HepG2 (cell line): ENCODE measurements at places on chromosomes 16 and 17. TPM values are rescaled to one million over a fixed set of nuclear protein-coding genes. Genes with fewer than 3 reads are reported as not detected.

- H3K4me1 ChIP-seq = peaks cover 17% of the 10 kb centered on the region
- H3K27ac ChIP-seq = no peak overlapping the region
- DNase-seq = no peak
- no peaks in the 10 kb centered on the region for H3K36me3 ChIP-seq
- no peak overlapping the region for H3K4me3 ChIP-seq
Observed at GRCh38 chr17:17298108-17298507, 5.1 kb upstream of the NT5M start.

- H3K27ac ChIP-seq = peak overlapping the region; percentile 56
- no peaks in the 10 kb centered on the region for H3K36me3 ChIP-seq
- H3K27me3 ChIP-seq = no peaks in the 10 kb centered on the region
- no peak overlapping the region for H3K4me3 ChIP-seq
- peaks cover 57% of the 10 kb centered on the region for H3K4me1 ChIP-seq
Observed at GRCh38 chr17:64133546-64134215, 3.7 kb upstream of the ERN1 start.

GRCh38 chr17:15385305-15385704 is 43.9 kb upstream of the TEKT3 start:
- H3K4me3 ChIP-seq = no peak overlapping the region
- no peak overlapping the region for H3K27ac ChIP-seq
- H3K4me1 ChIP-seq = no peaks in the 10 kb centered on the region
- H3K27me3 ChIP-seq = no peaks in the 10 kb centered on the region
- no peaks in the 10 kb centered on the region for H3K36me3 ChIP-seq
- no peak for DNase-seq

GRCh38 chr17:42193216-42193968 is 902 bp downstream of the GHDC start:
- H3K4me3 ChIP-seq = peak overlapping the region; percentile 94
- no peak for DNase-seq
- peaks cover 21% of the 10 kb centered on the region for H3K4me1 ChIP-seq
- H3K36me3 ChIP-seq = no peaks in the 10 kb centered on the region
- H3K27me3 ChIP-seq = no peaks in the 10 kb centered on the region

DNA sequence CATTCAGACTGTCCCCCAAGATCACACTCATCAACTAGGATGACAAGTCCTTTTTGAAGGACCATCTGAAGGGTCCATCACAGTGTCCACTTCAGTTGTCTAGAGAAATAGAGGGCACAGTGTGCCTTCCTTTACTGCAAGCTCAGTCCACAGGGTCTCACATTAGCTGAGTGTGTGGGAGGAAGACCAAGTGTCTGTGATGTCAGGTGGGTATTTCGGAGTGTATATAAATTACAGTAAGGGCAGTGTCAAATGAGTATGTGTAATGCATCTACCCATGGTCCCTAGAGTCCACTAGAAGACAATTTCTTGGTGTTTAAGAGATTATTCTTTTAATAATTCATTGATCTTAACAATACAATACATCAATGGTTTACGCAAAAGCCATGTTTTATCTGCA is 272.2 kb downstream of the CDH13 start:
- no peak overlapping the region for H3K27ac ChIP-seq
- no peaks in the 10 kb centered on the region for H3K27me3 ChIP-seq
- DNase-seq = no peak
- no peaks in the 10 kb centered on the region for H3K4me1 ChIP-seq

- no peak for DNase-seq
- no peaks in the 10 kb centered on the region for H3K36me3 ChIP-seq
- H3K4me1 ChIP-seq = peaks cover 75% of the 10 kb centered on the region
- H3K4me3 ChIP-seq = peak overlapping the region; percentile 6; the same call in 1 of the 2 replicates
- H3K27ac ChIP-seq = no peak overlapping the region
- H3K27me3 ChIP-seq = no peaks in the 10 kb centered on the region
Observed at GRCh38 chr16:57828272-57829161, 26.2 kb upstream of the KIFC3 start.

DNA sequence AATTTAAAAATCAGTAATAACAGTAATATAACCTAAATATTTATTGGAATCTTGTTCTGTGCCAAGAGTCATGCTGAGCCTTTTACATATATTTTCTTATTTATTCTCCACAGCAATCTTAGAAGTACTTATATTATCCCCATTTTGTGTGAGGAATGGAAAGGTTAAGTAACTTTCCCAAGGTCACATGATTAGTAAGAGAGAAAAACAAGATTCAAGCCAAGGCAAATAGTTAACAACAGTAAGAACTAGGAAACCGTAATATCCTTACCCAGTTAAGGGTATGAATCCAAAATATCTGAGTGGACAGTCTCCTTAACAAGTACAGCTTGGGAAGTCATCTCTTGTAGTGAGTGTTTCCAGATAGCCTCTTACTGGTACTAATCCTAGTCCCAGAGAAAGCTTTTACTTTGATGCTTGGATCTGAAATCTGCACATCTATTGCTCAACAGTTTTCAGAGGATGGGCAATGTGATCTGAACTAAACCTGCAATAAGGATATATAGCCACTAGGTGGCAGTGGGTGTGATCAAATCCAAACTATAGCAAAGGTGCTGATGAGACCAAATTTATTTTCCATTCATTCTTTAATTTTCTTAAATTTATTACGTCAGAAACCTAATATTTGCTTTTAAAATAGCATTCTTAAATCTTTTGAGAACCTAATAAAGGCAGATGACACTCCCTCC is 23.3 kb downstream of the SHISA6 start:
- no peaks in the 10 kb centered on the region for H3K27me3 ChIP-seq
- H3K36me3 ChIP-seq = no peaks in the 10 kb centered on the region
- H3K4me1 ChIP-seq = no peaks in the 10 kb centered on the region
- no peak overlapping the region for H3K27ac ChIP-seq
- peak; percentile 3 for DNase-seq

- H3K27ac ChIP-seq = peak overlapping the region; percentile 14
- no peak overlapping the region for H3K4me3 ChIP-seq
- DNase-seq = no peak
- H3K36me3 ChIP-seq = no peaks in the 10 kb centered on the region
- H3K4me1 ChIP-seq = peaks cover 91% of the 10 kb centered on the region
Observed at GRCh38 chr17:37673386-37673785, 30.1 kb upstream of the DDX52 start.

- H3K4me3 ChIP-seq = no peak overlapping the region
- H3K36me3 ChIP-seq = peaks cover 32% of the 10 kb centered on the region
- H3K27ac ChIP-seq = no peak overlapping the region
- no peak for DNase-seq
Observed at GRCh38 chr16:89481356-89481955, 8.9 kb downstream of the ANKRD11 start.

- H3K36me3 ChIP-seq = no peaks in the 10 kb centered on the region
- DNase-seq = peak; percentile 18
- no peaks in the 10 kb centered on the region for H3K27me3 ChIP-seq
- H3K4me1 ChIP-seq = peaks cover 21% of the 10 kb centered on the region
- H3K4me3 ChIP-seq = no peak overlapping the region
Observed at GRCh38 chr17:9473711-9474110, 101.9 kb downstream of the STX8 start.

DNA sequence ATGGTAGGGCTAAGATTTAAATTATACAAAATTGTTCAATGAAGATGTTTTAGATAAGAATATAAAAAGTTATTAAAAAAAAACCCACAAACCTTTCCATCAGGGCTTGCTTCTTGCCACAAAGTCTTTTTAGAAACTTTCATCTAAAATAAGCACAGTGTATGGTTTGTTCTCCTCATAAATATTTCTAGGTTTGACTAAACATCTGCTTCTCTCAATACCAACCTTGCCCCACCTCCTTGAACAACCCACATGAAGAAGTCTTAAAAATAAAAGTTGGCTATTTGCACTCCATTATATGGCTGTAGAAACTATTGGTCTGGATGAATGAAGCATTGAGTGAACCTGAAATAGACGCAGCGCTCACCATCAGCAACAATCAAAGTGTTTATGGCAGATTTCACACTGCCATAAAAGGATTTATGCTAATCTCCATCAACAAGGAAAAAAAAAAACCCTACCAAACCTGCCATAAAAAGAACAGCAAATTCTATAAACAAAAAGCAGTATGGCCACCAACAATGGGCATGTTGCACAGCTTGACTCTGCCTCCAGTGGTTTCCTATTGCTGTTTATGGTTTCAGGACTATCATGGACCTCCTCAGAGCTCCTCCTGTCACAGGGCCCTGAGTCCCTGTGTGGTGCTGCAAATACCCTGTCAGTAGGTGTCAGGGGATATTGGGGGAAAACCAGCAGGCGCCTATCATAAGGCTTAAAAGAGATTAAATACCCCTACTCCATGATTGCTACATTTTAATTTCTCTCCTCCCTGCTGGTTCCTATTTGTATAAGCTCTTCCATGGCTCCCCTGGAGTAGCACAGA is 37.6 kb downstream of the SNX11 start:
- no peaks in the 10 kb centered on the region for H3K4me1 ChIP-seq
- no peak for DNase-seq
- H3K27ac ChIP-seq = no peak overlapping the region
- no peaks in the 10 kb centered on the region; the same call in 1 of the 2 replicates for H3K27me3 ChIP-seq
- no peak overlapping the region for H3K4me3 ChIP-seq

- no peak overlapping the region for H3K27ac ChIP-seq
- no peak overlapping the region for H3K4me3 ChIP-seq
- no peaks in the 10 kb centered on the region for H3K27me3 ChIP-seq
- peaks cover 81% of the 10 kb centered on the region for H3K36me3 ChIP-seq
- H3K4me1 ChIP-seq = no peaks in the 10 kb centered on the region
- DNase-seq = no peak
Observed at GRCh38 chr17:81564778-81565177, 12.6 kb upstream of the FAAP100 start.

SDR42E2 gene
- total RNA-seq = 0.11 TPM in 1 of 2 replicates, not detected in the other

CTDNEP1 gene
- 19.8 and 32.0 TPM in 2 replicates for total RNA-seq

KRT28 gene
- not detected in 2 replicates for total RNA-seq

CTRB1 gene
- not detected in 2 replicates for total RNA-seq

ATXN2L gene
- total RNA-seq = 40.8 and 48.4 TPM in 2 replicates

KRT15 gene
- 0.46 and 0.94 TPM in 2 replicates for total RNA-seq

LLGL2 gene
- total RNA-seq = 53.9 and 86.7 TPM in 2 replicates

SLC16A13 gene
- total RNA-seq = 1.9 and 3.0 TPM in 2 replicates

PTX4 gene
- not detected in 2 replicates for total RNA-seq

CRYM gene
- 1.9 and 2.4 TPM in 2 replicates for total RNA-seq

OR1D2 gene
- total RNA-seq = not detected in 2 replicates

RHBDL3 gene
- total RNA-seq = 0.09 TPM in 1 of 2 replicates, not detected in the other

MRC2 gene
- total RNA-seq = not detected in 2 replicates
